Immature natural killer cell (primary cell): ENCODE measurements at places on chromosomes 16 and 17. TPM values are rescaled to one million over a fixed set of nuclear protein-coding genes. Genes with fewer than 3 reads are reported as not detected.
A peak's percentile ranks its signal among the peaks of the same experiment; 100 is the strongest.

TNRC6C gene
- 5.5 TPM for polyA plus RNA-seq

ABI3 gene
- polyA plus RNA-seq, result 338 TPM

HNF1B gene
- polyA plus RNA-seq, result not detected

DNA sequence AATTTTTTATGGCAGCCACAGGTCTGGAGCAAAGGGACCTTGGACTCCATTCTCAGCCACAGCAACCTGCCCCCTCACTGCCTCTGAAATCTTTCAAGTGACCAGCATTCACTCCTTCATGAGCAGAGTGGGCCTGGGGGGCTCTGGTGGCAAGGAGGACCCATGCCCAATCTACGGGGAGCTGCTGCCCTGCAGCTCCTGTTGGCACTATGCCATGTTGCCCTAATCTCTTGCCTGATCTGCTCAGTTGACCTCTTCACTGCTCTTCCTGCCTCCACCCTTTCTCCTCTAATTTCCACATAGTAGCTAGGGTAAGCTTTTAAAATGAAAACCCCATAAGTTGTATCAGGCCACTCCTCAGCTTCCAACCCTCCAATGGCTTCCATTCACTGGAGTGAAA, 2.9 kb upstream of the PRKCB start:
- DNase-seq, result no peak

GRCh38 chr16:87917503-87917902, 18.8 kb downstream of the CA5A start:
- DNase-seq, result no peak

ADAM11 gene
- not detected for polyA plus RNA-seq

DNA sequence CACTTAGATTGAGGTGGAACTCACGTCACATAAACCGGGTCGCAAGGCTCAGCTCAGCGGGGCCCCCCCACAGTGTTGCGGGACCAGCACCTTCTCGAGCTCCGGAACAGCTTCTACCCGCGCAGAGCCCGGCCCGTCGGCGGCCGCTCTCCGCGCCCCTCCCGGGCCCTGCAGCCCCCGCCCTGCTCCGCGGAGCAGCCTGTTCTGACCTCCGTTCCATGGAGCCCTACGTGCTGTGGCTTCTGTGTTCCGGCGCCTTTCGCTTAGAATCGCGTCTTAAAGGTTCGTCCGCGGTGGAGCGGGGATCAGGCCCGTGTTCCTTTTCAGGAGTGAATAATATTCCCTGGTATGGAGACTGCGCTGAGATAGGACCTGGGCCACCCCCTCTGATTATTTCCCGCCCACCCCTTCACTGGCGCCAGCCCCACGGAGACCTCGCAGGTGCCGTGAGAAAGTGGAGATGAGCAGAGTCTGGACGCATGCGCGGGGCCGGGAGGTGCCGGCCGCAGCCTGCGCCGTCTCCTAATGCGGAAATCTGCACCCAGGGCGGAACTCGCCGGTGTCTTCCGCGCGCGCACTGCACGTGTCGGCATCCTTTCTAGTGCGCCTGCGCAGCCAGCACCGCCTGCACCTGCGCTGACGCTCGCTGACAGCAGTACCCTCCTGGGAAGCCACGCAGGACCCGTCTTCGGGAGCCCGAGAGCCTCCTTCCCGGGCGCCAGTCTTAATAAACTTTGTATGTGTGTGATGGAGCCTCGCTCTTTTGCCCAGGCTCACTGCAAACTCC, 30.9 kb downstream of the ZNF778 start:
- DNase-seq, result peak; percentile 37

GRCh38 chr17:72719578-72720493, 372.7 kb downstream of the SLC39A11 start:
- peak; percentile 66 for DNase-seq

DNA sequence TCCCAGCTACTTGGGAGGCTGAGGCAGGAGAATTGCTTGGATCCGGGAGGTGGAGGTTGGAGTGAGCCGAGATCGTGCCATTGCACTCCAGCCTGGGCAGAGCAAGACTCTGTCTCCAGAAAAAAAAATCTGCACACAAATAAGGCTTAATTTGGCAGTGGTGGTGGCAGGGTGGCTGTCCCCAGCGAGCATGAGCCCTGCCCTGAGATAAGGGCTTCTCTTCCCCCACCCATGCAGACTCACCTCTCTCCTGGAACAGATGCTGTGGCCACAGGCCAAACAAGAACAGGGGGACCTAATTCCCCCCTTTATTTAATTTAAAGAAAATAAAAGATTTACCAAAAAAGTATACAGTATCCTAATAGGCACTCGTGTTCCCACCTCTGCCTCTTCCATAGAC, 157.2 kb downstream of the RAB11FIP4 start:
- DNase-seq, result no peak

DNA sequence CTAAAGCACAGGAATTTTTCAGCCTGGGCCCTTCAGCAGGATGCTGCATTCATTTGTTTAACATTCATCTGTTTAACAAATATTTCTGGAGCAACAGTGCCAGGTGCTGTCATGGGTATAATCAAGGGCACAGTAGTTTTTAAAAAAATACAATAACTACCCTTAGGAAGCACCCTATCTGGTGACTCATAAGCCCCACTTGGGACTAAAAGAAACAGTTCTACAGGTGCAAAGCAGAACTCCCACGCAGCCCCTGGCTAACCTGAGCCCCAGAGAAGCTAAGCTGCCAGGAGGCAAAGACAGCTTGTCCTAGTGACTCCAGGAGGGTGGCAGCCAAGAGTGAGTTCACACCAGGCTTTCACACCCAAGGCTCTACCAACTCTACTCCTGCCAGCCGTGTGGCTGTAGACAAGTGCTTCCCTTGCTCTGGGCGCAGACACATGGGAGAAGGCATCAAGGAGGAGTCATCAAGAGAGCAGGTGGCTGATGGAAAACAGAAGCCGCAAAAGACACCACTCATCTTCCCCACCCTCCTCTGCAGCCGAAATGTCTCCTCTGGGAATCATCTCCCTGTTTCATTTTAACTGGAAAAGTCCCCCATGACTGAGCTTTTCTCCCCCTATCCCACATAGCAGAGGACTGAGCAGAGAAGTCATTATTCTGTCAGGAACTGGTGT, 14.4 kb downstream of the CUEDC1 start:
- DNase-seq, result no peak

MSLN gene
- not detected for polyA plus RNA-seq

- no peak for DNase-seq
These were observed 6.5 kb upstream of the UBB start for GRCh38 chr17:16374146-16374938.

- DNase-seq, result no peak
These were observed 7.9 kb upstream of the DHRS11 start for GRCh38 chr17:36583787-36584186.

GRCh38 chr16:79089735-79090284, 510.7 kb downstream of the MAF start:
- peak; percentile 85 for DNase-seq

DNA sequence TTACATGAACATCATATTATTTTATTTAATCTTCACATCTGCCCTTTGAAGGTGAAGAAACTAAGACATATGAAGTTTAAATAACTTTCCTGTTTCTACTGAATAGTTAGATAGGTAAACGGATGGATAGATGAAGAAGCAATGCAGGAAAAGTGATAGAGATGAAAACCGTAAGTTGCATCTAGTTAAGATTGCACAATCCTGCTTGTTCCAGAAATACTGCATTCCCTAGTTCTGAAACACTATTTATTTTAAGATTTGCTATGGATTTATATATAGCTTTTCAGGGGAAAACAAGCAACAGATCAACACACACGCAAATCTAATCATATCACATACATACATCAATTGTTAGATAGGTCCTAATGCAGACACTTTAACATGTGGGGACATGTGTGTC, 512.7 kb upstream of the C16orf82 start:
- DNase-seq, result no peak

NOMO2 gene
- 49.6 TPM for polyA plus RNA-seq

- peak; percentile 29 for DNase-seq
These were observed 1.6 kb downstream of the CMIP start for GRCh38 chr16:81445966-81446906.

GRCh38 chr16:2857451-2858244, at the start of gene PRSS22:
PRSS22 (minus strand) TSS chr16:2858170; CDS start chr16:2858104, 66 bp downstream.
- no peak for DNase-seq

GAS2L2 gene
- not detected for polyA plus RNA-seq
